ENCODE measurements at places on chromosomes 7 and 10.

DNA sequence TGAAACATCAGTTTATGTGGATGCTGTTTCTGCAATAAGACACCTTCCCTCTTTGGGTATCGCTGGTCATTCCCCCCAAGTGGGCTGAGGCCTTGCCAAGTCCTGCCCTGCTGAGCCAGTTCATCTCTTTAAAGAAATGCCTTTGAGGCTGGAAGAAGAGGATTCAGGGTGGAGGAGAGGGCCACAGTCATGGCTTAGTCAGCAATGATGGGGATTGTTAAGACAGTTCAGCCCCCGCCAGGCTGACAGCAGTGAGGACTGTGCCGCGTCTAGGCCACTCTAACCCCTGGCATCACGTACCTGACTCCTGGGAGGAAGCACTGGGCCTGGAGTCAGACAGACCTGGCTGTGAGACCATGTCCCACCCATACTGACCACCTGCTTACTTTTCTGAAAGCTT is 48.3 kb downstream of the PNLIPRP2 start:
- no peak for DNase-seq

DNA sequence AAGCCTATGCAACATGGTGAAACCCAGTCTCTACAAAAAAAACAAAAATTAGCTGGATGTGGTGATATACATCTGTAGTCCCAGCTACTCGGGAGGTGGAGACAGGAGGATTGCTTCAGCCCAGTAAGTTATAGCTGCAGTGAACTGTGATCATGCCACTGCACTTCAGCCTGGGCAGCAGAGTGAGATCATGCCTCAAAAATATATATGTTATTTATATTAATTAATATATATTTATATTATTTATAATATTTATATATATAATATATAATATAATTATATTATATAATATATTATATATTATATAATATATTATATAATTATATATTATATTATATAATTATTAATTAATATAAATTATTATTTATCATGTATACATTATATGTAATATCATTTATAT is 1158.4 kb upstream of the AUTS2 start:
- DNase-seq: no peak

DNA sequence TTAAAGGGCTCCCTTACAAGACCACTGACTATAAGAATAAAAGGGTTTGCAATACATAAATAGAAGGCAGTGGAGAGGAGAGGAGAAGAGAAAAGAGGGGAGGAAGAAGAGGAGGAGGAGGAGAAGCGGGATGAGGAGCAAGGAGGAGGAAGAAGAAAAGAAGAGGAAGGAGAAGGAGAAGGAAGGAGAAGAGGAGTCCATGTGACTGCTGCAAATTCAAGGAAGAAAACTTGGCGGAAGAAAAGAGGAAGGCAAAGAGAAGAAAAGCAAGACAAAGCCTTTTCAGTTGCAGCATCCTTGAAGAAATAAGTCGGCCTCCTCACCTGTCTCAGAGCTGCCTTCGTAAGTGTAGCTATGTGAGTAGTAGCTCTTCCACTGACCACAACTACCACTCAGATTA is 22.6 kb downstream of the ASAH2 start:
- no peak for DNase-seq

GRCh38 chr7:23107781-23108180 is 2.2 kb downstream of the KLHL7 start:
- DNase-seq: no peak

DNA sequence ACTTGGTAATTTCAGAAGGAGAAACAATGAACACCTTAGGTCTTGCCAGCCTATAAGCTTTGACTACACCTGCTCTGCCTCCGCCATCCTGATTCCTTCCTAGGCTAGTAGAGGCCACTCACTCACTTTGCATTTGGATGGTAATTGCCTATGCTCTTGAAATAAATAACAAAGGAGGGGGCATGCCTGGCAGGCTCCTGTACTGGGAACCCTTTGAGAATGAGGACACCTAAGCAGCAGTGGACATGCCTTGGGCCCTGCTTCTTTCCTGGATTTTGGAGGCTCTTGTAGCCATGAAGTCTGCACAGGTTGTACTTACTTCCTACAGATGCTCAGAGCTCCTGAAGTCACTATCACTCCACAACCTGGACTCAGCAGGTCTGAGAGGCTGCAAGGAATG is 65.8 kb downstream of the BLNK start:
- no peak for DNase-seq

DNA sequence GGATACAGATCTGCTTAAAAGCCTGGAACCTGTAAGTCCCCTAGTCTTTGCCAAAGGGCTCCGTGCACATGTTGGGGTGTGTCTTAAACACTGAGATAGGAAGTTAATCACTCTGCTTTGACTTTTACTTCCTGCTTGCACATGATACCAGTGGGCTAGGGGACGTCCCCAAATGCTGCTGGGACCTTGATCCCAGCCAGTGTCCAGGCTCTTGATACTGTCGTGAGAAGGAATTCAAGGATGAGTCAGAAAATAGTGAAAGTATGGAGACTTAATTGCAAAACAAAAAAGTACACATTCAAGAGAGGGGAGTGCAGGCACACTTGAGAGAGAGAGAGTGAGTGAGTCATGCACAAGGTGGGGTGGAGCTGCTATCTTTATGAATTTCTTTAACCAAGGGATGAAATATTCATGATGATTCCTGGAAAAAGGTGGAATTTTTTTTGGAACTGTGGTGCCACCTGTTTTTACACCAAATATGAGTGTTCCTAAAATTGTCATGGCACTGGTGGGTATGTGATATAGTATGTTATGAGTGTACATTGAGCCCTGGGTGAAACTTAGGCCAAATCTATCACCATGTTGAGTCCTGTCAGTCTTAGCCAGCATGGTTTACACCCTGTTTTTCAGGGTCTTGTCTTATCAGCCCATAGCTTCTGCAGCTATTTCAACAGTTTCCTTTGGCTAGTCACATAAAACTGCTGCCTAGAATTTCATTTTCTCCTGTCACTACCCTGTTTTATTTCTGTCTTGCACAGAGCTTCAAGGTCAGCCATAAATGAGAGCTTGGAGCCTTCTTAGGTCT is 88.3 kb upstream of the CYP26C1 start:
- DNase-seq: no peak

- DNase-seq: no peak
Observed at GRCh38 chr7:146175716-146176115, 59.1 kb downstream of the CNTNAP2 start.

DNA sequence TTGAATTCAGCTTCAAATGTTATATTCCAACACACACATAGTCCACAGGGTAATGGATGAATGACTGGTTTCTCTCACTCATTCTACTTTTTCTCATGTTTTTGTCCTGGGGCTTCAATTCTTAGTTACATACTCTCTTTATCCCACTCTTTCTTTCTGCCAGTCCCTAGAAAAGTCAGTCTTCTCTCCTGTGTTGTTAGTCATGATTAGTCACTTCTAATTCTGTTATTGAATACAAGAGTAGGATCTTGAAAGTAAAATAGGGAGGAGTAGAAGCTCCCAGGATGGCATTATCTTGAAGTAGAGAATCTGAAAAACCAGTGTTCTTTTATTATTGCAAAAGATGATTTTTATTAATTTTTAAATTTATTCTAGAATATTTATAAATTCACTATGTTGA is 45.5 kb upstream of the CALCR start:
- no peak for DNase-seq

DNA sequence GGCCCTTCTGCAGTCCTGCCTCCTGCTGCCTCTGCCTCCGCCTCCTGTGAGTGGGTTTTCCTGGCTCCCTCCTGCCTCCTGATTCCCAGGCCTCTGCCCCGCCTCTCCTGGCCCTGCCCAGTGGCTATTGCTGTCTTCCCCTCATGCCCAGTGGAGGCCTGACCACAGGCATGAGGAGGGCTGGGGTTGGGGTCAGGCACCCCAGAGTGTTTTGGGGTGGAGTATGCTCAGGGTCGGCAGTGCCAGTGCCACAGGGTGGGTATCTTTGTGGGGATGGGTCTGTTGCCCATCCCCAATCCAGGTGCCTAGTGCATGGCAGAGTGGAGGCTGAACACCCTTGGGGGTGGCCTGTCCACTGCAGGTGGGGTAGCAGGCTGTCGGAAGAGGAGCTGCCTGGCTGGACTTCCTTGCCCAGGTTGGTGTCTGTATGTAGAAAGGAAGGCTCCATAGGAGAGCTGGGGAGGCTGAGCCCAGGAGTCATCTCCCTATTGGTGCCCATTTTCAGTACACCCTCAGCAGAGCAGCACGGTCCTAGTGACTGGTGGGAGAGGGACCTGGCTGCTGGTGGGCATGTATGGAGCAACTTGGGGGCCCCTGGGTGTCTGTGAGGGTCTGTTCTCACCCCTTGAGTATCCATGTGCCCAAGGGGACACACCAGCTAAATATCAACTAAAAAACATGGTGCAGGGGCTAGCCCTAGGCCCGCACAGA is 62.2 kb downstream of the ARHGAP22 start:
- DNase-seq: no peak

DNA sequence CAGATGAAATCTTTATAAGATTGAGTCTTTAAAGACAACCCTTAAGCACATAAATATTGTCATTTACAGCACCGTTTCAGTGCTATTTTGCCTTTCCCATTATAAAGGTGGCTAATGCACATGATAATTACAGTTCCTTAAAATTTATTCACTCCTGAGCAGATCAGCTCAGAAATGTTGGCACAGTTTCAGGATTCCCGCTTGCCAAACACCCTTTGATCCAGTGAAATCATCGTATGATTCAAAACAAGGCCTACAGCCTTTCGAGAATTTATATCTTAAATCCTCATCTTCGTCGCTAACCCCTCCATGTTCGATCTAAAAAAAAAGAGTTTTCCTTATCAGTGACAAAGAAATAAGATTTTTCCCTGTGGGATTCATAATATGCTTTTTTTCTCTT is 14.1 kb upstream of the SOSTDC1 start:
- no peak for DNase-seq

- peak; percentile 61 for DNase-seq
Observed at GRCh38 chr7:5284304-5285281, 1.9 kb downstream of the SLC29A4 start.

- DNase-seq: peak; percentile 73
Observed at GRCh38 chr7:100568896-100569844, 4.5 kb downstream of the SAP25 start.

DNA sequence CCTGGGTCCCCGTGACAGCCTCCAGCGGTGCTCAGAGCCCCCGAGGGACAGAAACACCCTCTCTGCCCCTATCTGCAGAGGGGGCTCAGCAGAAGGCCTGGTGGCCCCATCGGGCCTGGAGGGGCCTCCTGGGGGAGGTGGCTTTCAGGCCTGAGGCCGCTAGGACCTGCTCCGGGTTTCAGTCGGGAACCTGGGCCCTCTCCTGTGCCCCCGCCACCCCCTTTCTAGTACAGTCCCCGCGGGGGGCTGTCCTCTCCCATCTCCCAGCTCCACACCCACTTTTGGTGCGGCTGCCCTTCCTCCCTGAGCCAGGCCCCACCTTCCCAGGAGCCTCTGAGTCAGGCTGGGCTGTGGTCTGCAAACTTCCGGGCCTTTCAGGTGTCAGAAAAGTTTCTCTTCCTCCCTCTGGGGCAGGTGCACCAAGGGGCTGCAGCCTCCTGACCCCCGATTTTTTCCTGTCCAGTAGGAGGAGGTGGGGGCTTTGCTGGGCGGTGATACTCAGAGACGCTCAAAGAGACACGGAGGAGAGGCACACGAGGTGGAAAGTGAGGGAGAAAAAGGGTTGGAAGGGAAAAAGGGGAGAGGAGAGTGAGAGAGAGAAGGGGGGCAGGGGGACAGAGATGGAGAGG is 692 bp downstream of the CARD11 start:
- peak; percentile 86 for DNase-seq

DNA sequence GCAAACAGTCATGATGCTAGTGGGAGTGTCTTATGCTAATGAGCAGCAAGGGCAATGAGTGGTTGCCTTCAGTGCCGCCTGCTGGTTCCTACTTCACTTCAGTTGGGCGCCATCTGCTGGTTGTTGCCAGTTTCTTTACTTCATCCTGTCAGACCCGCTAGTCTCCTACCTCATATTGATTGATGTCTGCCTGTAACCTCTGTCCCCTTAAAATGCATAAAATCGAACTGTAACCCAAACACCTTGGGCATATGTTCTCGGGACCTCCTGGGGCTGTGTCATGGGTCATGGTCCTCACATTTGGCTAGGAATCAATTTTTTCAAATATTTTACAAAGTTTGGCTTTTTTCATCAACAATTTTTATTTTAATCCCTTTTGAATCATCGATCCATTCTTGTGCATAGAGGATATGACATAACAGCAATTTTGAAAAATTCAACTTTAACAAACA is 62.8 kb upstream of the C7orf33 start:
- peak; percentile 95 for DNase-seq

- DNase-seq: no peak
Observed at GRCh38 chr10:23445591-23445990, 6.7 kb downstream of the OTUD1 start.

DNA sequence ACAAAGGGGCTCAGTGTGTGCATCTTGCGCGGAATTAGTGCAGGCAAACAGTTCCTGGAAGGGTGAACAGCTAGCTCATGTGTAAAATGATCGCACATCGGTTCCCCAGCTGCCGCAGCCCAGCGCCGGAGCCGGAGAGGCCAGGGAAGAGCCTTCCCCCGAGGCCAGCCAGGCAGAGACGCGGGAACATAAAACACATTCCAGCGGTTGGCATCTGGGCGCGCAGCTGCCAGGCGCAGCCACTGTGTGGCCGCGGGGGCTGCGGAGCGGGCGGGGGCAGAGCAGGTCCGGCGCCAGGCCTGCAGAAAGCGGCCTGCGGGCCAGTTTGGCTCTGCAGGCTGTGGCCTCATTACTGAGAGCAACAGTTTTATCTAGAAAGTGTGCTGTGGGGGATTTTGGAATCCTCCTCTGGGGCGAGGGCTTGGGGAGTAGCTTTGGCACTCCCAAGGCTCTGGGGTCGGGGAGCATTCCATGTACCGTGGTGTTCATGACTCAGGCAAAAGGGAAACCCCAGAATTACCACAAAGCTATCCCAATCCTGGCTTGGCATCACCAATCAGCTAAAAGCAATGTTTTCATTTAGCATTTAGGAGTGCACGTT is 74.3 kb downstream of the SAMD9 start:
- DNase-seq: no peak

GRCh38 chr10:12048547-12048946 is 5.9 kb upstream of the UPF2 start:
- no peak for DNase-seq

- peak; percentile 81 for DNase-seq
Observed at GRCh38 chr7:55964261-55965099, at the start of gene NIPSNAP2. TSS of gene NIPSNAP2 (plus strand) at chr7:55964585. CDS start at chr7:55964610, 25 bp downstream.

- no peak for DNase-seq
Observed at GRCh38 chr7:110448918-110449317, 642.0 kb upstream of the LRRN3 start.
